ENCODE measurements at places on chromosomes 7 and 10.

- DNase-seq, result peak; percentile 73
These were observed at the start of gene STX1A for GRCh38 chr7:73718905-73719805. Gene STX1A (minus strand): TSS chr7:73719669. CDS start chr7:73719631, 38 bp downstream.

DNA sequence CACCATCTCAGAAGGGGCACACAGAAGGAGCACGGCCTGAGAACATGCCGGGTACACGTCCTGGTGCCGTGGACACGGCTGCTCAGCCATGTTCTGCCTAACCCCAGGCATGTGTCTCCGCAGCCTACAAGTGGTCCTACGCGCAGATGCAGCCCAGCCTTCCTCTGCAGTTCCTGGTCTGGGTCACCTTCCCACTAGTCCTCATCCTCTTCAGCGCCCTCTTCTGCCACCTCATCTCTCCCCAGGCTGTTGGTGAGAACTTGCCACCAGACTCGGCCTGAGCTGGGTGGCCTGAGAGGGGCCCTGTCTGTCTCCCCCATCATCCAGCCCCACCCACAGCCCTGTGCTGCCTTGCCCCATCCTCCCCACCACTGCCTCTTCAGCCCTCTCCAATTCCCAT is 5.3 kb downstream of the CLCN1 start:
- DNase-seq, result no peak

DNA sequence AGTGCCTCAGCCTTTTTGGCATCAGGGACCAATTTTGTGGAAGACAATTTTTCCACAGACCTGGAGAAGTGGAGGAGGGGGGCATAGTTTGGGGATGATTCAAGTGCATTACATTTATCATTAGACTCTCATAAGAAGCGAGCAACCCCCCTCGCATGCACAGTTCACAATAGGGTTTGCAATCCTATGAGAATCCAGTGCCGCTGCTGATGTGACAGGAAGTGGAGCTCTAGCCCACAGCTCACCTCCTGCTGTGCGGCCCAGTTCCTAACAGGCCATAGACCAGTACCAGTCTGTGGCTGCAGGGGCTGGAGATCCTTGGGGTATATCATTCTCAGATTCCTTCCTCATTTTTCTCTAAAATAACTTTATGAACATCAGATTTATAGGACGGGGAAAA is 50.8 kb downstream of the ATAD1 start:
- DNase-seq, result no peak

- DNase-seq, result no peak
These were observed 49.0 kb downstream of the LAMB1 start for GRCh38 chr7:107953924-107954303.

DNA sequence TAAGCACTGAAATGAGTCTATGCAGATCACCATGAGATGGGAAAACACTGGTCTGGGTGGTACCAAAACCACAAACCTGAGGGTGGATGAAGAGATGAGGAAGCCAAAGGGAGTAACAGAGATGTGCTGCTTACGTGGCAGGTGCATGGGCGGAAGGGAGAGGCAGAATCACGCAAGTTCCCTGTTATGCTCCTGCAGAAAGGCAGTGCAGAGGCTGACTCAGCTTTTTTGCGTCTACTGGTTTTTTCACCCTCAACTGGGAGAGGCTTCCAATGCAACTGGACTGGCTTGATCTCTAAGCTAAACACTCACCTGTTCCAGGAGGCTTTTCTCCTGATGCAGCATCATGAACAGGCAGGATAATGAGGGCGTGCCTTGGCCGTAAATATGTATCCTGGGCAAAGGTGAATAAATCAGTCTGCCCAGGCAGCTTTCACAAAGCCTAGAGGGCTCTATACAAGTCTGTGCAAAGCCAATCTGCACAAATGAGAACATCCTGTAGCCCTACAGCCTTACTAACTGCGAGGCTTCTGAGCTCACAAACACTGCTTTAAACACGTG is 95.4 kb upstream of the AFAP1L2 start:
- peak; percentile 68 for DNase-seq
